ENCODE measurements at places on chromosomes 7 and 10.

GRCh38 chr10:11164803-11165590 is 147.3 kb downstream of the CELF2 start:
- no peak for DNase-seq

- DNase-seq = no peak
Observed at GRCh38 chr10:123640016-123640535, 26.1 kb upstream of the GPR26 start.

DNA sequence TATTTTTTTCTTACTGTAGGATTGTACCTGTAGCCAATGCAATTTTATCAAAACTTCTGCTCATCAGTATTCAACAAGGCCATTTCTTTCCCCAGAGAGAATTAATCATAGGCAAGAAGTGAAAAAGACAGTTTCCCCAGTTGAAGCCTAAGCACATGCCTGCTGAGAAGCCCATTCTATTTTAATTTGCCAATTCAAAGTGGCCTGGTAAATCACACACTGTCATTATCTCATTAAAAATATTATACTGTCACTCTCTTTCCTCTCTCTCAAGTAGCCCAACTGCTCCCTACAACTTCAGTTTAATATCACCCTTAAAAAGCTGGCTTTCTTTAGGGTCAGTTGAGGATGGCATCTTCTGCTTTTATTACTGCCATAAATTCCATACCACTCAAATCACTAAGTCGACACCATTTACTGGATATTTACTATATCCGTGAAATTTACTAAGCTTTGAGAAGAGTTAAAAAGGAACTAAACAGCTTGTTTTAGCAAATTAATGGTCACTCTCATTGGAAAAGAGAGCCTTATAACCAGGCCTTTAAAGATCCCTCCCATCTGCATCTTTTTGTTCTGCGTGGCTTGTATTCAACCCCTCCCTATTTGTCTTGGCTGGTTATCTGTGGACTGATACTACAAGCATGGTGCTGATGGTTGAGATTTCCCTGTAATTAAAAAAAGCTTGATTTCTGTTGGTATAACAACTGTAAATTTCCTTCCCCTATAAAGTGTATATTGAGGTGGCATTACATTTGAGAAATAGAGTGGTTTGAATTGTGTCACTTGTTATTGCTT is 30.6 kb downstream of the COL28A1 start:
- no peak for DNase-seq

DNA sequence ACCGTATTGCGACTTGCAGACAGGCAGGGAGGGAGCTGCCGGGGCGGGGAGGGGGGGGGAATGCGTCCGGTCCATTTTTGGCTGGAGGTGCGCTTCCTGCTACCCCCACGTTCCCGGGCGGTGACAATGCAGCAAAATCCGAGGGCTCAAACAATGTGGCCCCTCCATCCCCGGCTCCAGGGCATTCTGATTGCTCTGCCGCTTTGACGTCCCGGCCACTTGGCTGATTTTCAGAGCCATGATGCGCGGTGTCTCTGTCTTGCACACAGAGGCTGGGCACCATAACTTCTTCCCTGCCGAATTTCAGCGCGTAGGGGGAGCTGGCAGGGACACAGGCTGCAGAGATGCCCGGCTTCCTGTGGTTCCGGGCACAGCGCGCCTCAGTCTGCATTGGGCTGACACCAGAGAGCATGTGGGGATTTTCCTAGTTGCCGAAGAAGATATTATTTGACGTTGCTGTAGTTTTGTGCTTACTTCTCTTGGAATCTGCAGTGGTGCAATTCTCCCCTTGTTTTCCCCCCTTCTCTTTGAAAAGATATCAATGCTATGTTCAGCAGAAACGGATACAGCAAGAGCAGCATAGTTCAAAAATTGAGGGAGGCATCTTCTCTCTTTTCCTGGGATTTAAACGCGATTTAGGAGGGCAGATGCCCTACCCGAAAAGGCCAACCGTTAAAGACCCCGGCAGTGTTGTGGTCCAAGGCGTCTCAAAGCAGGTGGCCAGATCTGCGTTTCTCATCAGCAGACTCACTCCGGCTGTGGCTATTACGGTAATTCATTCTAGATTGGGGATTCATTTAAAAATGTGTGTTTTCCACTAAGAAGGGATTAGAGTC is 1.4 kb downstream of the HECW1 start:
- DNase-seq = no peak

DNA sequence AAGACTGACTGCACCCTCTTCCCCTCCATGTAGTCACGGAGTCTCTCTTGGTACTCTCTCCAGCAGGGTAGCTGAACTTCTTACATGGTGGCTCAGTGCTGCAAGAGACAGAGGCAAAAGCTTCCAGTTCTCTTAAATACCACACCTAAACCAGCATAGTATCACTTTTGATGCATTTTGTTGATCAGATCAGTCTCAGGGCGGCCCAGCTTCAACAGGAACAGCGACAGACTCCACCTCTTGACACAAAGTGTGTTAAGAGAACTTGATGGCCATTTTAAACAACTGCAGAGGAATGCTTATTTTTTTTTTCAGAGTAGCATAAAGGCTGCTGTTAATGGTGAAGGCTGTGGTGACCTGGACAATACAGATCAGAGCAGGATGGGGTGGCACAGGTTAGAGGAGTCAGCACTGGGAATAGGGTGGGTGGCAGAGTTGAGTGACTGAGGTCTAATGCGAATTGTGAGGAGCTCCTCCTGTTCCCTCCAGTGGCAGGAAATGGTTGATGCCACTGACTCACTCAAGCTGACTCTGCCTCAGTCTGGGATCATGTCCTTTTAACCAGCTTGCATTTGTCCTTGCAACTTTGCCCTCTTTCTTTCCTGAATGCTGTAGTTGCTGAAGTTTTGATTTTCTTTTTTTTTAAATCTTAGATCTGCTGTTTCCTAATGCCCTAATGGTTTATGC is 17.3 kb downstream of the MGAM start:
- DNase-seq = no peak

GRCh38 chr10:129719415-129719739 is 244.7 kb downstream of the EBF3 start:
- no peak for DNase-seq

GRCh38 chr7:106073701-106074100 is 38.4 kb downstream of the SYPL1 start:
- no peak for DNase-seq

GRCh38 chr10:92328993-92329392 is 38.0 kb downstream of the MARCHF5 start:
- DNase-seq = no peak

GRCh38 chr10:92180399-92180798 is 110.5 kb downstream of the CPEB3 start:
- DNase-seq = no peak

DNA sequence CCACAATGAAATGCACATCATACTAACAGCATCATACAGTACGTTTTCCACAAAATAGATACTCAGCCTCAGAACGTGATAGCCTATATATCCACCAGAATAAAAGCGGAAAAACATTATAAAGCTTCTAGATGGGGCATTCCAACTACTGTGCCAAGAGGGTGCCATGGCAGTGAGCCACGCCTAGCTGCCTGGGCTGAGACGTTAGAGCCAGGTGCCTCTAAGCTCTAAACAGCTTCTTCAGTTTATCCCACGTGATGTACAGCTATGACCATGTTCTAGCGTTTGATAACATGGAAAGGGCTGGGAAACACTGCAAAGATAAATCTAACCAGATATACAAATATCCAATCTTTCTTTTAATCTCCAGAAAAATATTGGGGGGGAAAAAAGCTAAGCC is 17.8 kb downstream of the USP6NL start:
- no peak for DNase-seq

- no peak for DNase-seq
Observed at GRCh38 chr7:22791204-22792158, 31.2 kb downstream of the TOMM7 start.

- DNase-seq = no peak
Observed at GRCh38 chr7:30273552-30273951, 10.8 kb upstream of the ZNRF2 start.

DNA sequence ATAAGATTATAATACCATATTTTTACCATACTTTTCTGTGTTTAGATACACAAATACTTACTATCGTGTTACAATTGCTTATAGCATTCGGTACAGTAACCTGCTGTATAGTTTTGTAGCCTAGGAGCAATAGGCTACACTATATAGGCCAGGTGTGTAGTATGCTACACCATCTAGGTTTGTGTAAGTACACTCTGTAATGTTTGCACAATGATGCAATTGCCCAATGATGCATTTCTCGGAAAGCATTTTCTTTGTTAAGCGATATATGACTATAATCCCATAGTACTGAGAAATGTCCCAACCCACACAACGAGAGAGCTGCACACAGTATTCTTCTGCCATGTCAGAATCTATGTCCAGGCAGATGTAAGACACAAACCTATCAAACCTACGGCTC is 160.0 kb downstream of the NEBL start:
- no peak for DNase-seq

GRCh38 chr7:29196191-29196590 is 1.6 kb downstream of the CHN2 start:
- no peak for DNase-seq

DNA sequence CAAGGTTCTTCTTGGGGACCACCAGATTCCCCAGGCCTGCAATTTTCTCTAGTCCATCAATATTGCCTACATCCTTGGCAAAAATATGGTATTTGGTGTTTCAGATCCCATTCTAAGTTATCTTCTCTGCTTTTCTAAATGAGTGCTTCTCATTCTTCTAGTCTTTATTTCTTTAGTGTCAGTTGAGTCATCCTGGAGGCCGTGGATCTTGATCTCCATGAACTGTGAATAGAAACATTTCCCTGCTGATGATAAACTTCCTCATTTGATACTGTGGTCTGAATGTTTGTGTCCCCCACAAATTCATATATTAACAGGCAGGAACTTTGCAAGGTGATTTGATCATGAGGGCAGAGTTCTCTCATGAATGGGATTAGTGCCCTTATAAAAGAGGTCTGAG is 779.3 kb downstream of the INHBA start:
- no peak for DNase-seq

DNA sequence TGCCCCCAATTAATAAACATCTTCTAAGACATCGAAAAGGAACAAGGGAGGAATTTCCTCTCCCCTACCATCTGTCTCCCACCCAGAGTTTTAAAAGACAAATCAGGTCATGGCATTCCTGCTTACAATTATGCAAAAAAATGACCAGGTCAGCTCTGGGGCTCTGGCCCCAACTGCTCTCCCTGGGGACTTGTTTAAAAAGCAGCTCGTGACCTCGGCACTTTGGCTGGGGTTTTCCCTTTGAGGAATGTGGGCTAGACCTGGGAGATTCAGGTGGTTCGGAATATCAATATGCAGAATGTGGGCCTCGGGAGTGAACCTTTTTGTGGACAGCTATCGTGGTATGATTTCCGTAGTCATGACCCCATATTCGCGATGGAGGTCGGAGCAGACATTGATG is 648 bp upstream of the RADIL start:
- DNase-seq = no peak

GRCh38 chr7:36023033-36023560 is 130.0 kb upstream of the EEPD1 start:
- DNase-seq = no peak

GRCh38 chr10:52586710-52587109 is 185.9 kb downstream of the MBL2 start:
- no peak for DNase-seq

GRCh38 chr7:27774717-27775328 is 34.9 kb downstream of the TAX1BP1 start:
- DNase-seq = no peak

DNA sequence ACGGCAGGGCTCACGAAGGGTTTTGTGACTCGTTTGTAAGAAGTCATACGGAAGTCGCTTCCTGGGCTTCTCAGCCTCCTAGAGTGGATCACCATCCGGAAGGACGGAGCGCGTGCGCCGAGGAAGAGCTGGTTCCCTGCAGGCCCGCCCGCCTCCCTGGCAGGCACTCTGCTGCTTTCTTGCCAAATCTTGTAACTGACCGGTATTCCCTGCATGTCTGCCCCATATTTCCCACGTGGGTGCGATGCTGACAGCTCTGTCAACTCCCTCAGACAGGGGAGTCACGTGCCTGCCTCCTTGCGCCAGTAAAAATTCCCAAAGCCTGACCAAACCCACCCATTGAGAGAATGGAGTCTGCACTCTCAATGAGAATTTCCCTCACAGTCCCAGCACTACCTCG is 12.7 kb downstream of the SHH start:
- DNase-seq = no peak

GRCh38 chr7:23712368-23713284 is 2.6 kb downstream of the STK31 start:
- DNase-seq = no peak

- no peak for DNase-seq
Observed at GRCh38 chr7:35785250-35785649, 15.6 kb upstream of the SEPTIN7 start.

DNA sequence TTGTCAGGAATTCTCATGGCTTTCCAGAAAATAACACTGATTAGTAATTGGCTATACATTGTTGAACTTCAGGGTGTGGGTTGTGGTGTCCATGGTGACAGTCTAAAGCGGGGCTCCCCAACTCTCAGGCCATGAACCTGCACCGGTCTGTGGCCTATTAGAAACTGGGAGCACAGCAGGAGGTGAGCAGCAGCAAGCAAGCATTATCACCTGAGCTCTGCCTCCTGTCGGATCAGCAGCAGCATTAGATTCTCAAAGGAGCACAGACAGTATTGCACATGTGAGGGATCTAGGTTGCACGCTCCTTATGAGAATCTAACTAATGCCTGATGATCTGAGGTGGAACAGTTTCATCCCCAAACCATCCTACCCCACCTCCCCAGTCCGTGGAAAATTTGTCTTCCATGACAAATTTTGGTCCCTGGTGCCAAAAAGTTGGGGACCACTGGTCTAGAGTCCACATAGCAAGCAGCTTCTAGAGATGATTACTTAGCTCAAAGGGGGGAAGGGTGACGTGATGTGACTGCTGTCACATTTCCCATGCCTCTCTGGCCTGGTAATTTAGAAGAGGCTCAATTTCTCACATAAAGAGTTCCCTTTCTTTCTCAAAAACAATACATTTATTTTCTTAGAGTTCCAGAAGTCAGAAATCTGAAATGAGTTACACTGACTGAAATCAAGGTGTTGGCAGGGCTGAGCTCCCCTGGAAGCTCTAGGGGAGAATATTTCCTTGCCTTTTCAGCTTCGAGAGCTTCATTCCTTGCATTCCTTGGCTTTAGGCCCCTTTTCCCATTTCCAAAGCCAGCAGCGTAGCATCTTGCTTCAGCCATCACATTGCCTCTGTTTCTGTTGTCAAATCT is 17.6 kb upstream of the FAM221A start:
- DNase-seq = no peak

GRCh38 chr10:102413053-102413705 is 5.4 kb downstream of the PSD start:
- peak; percentile 68 for DNase-seq

- DNase-seq = no peak
Observed at GRCh38 chr7:42189535-42189934, 47.5 kb downstream of the GLI3 start.

DNA sequence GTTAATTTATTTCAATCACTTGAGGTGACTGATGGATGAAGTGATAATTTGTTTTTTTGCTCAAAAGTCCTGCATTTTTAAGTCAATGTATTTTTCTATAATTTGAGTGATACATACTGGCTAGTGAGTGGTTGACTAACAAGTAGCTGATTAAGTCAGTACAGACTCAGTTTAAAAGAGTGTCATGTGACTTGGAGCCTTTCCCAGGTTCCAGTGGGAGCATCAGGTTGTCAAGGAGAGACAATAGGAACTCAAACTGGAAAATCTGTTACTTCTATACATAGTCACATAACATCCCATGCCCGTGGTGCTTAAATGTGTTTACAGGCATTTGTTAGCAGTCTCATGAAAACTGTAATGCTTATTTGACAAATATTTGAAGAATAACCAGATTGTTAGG is 154.7 kb downstream of the ANK3 start:
- no peak for DNase-seq

Data from CD8-positive, alpha-beta memory T cell (primary cell).